ENCODE measurements at places on chromosomes 1 and 21.

DNA sequence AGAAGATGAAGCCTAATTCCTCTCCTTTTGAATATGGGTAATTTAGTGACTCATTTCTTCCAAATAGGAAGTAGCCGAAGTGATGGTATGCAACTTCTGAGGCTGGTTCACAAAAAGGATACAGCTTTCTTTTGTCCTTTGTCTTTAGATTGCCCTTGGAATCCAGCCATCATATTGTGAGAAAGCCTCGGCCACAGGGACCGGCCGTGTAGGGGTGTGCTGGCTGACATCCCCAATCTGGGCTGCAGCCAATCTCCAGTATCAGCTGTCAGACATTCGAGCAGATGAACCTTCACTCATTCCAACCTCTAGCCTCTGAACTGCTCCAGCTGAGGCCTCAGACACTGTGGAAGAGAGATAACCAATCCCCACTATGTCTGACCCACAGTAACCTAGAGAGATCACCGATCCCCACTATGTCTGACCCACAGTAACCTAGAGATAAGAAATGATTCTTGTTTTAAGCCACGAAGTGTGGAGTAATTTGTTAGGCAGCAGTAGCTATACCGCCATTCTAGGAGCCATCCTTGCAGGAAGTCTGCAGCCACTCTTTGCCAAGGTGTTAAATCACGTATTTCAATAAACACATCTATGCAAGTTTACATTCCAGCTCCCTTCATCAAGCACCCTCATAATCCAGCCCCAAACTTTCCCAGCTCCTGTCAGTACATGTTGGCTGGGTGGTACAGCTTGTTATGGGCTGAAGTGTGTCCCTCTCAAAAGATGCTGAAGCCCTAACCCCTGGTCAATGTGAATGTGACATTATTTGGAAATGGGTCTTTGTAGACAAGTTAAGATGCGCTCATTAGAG is 2.9 kb upstream of the DIP2A start:
- no peak for DNase-seq

DNA sequence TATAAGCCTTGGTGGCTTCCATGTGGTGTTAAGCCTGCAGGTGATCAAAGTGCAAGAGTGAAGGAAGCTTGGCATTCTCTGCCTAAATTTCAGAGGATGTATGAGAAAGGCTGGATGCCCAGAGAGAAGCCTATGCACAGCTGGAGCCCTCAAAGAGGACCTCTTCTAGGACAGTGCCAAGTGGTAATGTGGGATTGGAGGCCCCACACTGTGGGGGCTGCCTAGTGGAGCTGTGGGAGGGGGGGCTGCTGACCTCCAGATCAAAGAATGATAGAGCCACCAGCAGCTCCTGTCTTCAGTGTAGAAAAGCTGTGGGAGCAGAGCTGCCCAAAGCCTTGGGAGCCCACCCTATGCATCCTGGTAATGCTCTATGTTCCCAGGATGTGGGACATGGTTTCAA is 1512.7 kb upstream of the TPTE start:
- DNase-seq = no peak

GRCh38 chr1:27931184-27931583 is 3.6 kb upstream of the SMPDL3B start:
- DNase-seq = no peak

- no peak for DNase-seq
These were observed 55.9 kb downstream of the SLC66A1 start for GRCh38 chr1:19368050-19368449.

GRCh38 chr1:44947774-44948311 is 38.6 kb downstream of the EIF2B3 start:
- no peak for DNase-seq

- no peak for DNase-seq
These were observed 70.2 kb downstream of the NFIA start for GRCh38 chr1:61152469-61153105.

Measured in effector CD4-positive, alpha-beta T cell (primary cell).